Activated T-cell treated with anti-CD3 and anti-CD28 coated beads, Interleukin-2, amount 50 U/mL, for 1 hour (primary cell): ENCODE measurements at places on chromosomes 3 and 15.

DNA sequence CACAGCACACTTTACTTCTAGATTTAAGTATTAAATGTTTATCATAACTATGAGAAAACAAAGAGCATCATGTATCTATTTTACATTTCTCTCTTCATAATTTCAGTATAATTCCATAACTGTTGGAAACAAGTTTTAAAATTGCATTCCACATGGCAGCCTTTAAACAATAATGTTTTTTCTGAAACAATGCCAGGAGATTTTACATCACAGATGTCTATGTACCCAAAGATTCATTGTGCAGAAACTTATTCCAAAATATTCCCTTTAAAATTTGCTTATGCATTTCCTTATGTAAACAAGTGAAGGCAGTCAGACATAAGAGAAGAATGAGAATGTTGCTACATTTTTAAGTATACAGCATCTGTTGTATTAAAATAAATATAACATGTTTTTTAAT lies 324.9 kb upstream of the COL8A1 start:
- no peak for DNase-seq

GRCh38 chr15:77607111-77607893 lies 25.4 kb downstream of the LINGO1 start:
- DNase-seq: no peak

DNA sequence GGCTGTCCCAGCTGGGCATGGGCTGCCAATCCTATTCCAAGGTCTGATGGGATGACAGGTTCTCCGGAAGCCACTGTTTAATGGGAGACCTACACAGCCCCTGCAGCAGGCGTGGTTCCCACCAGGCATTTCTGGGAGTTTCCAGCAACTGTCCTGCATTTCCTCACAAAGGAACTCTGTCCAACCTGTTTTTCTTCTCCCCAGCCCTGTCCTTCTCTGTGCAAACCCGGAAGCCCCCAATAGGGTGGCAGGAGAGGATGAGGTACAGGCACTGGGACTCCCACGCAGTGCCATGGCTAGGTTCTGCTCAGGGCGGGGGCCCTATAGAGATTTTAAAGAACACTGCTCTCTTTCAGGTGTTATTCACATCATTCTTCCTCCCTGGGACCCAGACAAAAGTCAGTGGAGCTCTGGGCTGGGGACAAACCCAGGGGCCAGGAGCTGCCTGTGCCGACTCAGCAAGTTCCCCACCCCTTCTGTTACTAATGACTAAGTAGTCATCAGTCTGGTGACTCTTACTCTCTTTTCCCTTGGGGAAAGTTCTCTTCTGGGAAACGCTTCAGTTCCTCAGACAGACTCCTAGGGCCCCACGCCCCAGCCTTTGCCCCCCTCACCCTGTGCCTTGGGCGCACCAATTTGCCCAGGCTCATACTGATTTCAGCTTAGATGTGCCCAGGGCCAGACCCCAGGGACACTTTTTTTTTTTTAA lies 97.7 kb downstream of the CD47 start:
- no peak for DNase-seq

DNA sequence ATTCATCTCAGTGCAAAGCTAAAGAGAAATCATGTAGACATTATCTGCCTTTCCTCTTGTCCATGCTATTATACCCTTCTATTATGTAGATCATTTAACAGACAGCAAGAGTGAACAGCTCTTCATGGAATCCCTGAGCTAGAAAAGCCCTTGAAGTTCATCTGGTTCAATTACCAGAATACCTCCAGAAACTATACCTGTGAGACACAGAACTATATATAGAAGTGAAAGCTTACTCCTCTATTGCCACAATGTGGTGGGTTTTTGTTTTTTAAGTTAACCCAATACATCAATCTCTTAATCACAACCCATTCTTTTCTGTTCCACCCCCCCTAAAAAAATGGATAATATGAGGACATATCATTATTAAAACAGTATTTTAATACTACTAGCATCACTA lies 347.7 kb downstream of the PLCL2 start:
- DNase-seq: no peak

DNA sequence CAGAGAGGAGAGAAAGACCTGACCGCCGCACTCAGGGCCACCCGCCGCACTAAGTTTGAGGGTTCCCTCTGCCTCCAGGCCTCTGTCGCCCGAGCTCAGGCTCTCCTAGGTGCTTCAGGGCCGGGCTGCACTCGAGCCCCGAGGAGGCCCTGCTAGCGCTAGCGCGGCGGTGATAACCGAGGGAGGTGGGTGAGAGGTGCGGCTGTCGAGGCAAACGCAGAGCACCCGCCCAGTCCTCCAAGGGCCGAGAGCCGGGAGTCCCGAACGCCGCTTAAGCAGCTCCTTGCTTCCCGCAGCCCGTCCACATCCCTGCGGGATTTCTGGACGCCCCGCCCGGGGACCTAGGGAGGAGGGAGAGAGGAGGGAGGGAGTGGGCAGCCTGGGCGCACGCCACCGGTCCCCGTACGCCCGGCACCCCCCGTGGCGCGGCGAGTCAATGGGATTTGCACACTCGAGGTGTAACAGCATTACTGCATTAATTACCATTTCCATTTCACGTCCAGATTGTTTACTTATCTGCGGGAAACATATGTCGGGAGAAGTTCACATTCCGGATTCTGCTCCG lies 6.8 kb downstream of the SOX14 start:
- no peak for DNase-seq

- DNase-seq: no peak
These were observed 372.6 kb downstream of the VPS13C start for GRCh38 chr15:61687651-61688050.

DNA sequence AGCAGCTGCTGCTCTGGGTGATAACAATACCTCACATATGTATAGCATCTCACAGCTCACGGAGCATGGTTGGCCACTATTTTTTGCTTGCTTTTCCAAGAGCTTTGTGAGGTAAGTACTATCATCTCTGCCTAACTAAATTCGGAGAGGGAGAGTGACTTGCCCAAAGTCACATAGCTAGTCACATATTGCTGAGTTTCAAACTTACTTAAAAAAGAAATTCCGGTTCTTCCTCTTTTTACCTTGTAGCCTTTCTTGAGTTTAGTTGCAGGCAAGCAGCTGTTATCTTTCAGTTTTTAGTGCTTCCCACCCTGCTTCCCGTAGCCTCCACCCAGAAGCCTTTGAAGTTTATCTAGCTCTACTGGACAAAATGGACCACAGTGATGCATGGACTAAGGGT lies 309.2 kb downstream of the PDCD6IP start:
- no peak for DNase-seq

- no peak for DNase-seq
These were observed 116.2 kb downstream of the SUCNR1 start for GRCh38 chr3:151989621-151990020.

GRCh38 chr15:90037961-90038631 lies 37.0 kb downstream of the ZNF710 start:
- no peak for DNase-seq

- peak; percentile 6 for DNase-seq
These were observed 22.3 kb downstream of the PLXNB1 start for GRCh38 chr3:48407542-48408099.

- peak; percentile 20 for DNase-seq
These were observed 45.2 kb downstream of the KLHL25 start for GRCh38 chr15:85749261-85750151.

DNA sequence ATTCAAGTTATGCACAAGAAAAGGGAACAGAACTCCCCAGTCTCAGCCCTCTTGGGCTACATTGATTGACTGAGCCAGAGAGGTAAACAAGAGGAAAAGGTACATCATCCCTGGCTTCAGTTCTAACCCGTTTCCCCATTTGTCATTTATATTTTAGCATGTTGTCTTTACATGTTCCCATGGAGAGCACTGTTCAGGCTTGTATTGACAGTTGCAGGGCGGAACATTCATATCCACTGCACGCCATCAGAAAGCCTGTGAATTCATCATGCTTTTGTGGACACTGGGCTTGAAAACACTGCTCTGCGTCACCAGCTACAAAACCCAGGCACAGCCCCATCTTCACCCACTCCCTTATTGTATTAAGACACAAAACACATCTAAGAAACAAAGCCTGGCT lies 240.9 kb upstream of the EIF1B start:
- DNase-seq: no peak

DNA sequence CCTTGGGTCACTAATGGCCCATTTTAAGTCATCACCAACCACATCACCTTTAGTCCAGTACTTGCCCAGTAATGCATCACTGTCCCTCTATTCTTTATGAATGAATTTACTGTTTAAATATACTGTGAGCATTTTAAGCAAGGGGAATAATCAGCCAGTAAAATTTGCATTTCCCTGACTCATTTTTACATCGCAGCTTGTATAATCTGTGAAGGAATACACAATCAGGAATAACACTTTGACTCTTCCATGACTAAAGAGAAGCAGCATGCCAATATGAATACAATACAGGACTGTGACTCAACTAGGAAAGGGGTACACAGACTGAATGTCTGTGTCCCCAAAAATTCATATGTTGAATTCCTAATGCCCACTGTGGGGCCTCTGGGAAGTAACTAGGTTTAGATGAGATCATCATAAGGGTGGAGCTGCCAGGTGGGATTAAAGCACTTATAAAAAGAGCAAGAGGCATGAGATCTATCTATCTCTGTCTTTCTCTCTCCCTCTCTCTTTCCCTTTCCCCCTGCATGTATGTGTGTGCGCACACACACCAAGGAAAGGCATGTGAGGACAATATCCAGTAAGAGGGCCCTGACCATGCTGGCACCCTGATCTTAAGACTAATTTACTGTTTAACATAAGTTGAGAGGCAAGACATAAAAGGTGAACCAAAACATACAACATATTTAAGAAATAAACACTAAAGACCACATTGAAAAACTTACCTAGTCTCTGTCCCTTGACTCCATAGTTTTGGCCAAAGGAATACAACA lies 12.1 kb downstream of the B4GALT4 start:
- DNase-seq: no peak

DNA sequence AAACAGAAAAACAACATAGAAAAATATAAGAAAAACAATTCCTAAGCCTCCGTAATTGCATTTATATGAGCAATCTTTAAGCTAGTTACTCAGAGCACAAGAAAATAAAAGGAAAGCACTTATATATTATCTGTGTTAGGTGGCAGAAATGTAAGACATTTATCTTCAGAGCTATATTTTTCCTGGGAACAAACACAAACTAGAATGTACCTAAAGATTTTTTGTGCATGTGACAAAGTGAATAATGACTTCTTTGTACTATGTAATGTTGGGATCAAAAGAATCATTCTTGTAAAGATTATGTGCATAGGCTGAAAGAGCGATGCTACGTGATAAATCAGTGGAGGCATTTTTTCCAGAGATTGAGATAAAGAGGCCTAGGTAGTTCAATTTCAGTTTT lies 111.3 kb upstream of the GMNC start:
- no peak for DNase-seq

- DNase-seq: no peak
These were observed 125.6 kb downstream of the ETFA start for GRCh38 chr15:76185716-76186115.

- DNase-seq: no peak
These were observed 163.6 kb downstream of the SERPINI1 start for GRCh38 chr3:167899093-167899492.

- no peak for DNase-seq
These were observed 574 bp upstream of the SLC25A36 start for GRCh38 chr3:140941090-140941433.

DNA sequence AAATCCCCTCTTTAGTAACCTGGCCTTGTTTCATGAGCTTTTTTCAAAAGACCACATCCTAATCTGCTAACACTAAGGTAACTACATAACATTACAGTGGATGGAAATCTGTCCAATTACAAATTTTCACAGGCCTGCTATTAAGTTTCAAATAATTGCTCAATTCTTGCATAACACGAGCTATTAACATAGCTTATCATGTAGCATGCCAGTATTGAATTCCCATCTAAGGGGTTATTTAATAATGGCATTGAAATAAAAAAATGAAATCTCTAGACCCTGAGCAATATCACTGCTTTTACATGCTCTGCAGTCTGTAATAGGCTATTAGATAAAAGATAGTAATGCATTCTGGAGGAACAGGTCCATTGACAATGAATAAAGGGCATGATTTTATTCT lies 748.3 kb upstream of the NECTIN3 start:
- DNase-seq: no peak

GRCh38 chr3:72587282-72587681 lies 261.0 kb downstream of the SHQ1 start:
- no peak for DNase-seq

DNA sequence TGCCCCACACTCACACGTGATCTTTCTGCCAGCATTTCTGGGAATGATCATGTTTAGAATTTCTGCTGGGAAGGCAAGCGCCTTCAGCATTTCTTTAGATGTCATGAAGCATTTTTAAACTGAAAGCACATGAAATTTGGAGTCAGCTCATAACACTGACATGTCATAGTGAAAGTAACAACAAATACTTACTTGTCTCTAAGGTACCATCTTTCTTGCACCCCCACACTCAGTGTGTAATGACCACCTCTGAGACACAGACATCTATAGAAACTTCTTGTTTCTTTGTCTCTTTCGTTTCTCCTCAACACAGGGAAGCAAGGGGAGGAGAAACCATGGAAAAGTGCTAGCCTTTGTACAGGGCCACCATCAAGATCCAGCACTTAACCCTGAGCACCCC lies 171.7 kb downstream of the RORA start:
- no peak for DNase-seq

- DNase-seq: no peak
These were observed 360.1 kb downstream of the LSAMP start for GRCh38 chr3:116084999-116085791.

GRCh38 chr3:110810356-110810755 lies 261.3 kb upstream of the NECTIN3 start:
- DNase-seq: no peak

- DNase-seq: no peak
These were observed 37.9 kb downstream of the NR1I2 start for GRCh38 chr3:119819806-119820205.

- no peak for DNase-seq
These were observed 35.9 kb downstream of the SLC12A1 start for GRCh38 chr15:48242015-48242414.

DNA sequence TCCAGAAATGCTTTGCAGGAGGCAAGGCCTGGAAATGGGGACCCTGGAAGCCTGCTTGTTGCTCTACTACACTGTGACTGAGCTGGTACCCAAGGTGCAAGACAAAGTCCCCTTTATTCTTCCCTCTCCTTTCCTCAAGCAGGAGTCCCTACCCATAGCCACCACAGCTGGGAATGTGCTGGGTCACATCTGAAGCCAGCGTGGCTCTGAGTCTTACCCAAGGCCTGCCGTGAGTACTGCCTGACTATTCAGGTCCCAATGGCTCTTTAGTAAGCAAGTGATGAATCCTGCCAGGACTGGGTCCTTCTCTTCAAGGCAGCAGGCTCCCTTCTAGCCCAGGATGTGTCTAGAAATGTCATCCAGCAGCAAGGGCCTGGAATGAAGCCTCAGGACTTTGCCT lies 9.6 kb upstream of the RAD51 start:
- DNase-seq: no peak

- DNase-seq: no peak
These were observed 14.7 kb downstream of the ZNF280D start for GRCh38 chr15:56718560-56718959.
